Suprapubic skin (tissue), 4 donors: ENCODE measurements at places on chromosomes 11 and 22. TPM values are rescaled to one million over a fixed set of nuclear protein-coding genes. Genes with fewer than 3 reads are reported as not detected.

Gene PLA2G3
- total RNA-seq, result 3.1 TPM

Gene MOGAT2
- 3.5 TPM for total RNA-seq

Gene MB
- 8.4 TPM for total RNA-seq

Gene RGL4
- total RNA-seq, result not detected

Gene C11orf52
- total RNA-seq, result 9.7 TPM

Gene EFCAB6
- total RNA-seq, result 3.1 TPM

Gene ANKK1
- 5.6 TPM for total RNA-seq

Gene KLHDC7B
- total RNA-seq, result not detected

Gene AIFM3
- not detected for total RNA-seq

Gene OR10D3
- total RNA-seq, result not detected

Gene DEUP1
- not detected for total RNA-seq

DNA sequence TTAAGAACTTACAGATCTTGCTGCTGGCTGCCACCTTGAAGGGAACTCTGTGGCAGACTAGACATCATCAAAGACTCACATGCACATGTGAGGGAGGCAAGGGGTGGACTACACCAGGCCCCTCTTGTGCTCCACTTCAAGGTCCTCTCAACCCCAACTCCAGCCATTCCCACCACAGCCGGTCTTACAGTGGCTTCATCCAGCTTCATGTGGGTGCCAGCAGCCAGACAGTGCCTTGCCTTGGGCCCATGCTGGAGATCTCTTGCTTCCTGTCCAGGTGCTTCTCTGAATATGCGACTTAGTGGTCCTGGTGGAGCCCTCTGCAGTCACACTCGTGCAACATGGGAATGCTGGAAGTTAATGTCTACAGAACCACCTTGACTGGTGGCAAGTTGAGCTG, 44.6 kb upstream of the WNT7B start:
- DNase-seq, result peak; percentile 51

DNA sequence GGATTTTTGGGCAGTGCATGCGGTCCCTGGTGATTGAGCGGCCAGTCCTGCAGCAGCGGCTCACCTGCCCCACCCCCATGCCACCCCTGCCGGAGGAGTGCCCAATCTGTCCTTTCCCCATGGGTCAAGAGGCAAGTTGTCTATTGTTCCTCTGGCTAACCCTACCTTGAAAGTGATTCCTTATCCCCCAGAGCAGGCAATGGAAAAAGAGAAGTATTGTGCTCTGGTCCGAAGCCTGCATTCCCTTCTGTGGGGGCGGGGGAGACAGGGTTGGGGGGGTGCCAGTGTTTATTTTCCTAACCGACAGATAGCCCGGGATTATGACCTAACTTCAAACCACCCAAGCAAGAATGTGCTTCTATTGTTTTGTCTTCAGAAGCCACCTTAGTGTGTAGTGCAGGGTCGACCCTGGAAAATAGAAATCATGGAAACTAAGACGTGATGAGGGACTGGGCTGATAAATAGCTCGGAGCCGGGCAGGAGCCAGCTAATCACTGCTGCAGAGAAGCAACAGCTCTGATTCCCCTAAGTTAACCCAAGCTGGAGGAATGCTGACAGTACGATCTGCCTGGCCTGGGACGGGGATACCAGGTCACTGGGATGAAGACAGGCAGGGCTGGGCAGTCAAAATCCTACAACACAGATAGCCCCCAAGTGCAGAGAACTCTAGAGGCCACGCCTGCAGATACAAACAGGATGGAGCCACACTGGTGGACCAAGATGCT, 38.7 kb upstream of the ATXN10 start:
- DNase-seq, result no peak

GRCh38 chr22:23233084-23233531, 52.8 kb downstream of the BCR start:
- DNase-seq, result no peak

DNA sequence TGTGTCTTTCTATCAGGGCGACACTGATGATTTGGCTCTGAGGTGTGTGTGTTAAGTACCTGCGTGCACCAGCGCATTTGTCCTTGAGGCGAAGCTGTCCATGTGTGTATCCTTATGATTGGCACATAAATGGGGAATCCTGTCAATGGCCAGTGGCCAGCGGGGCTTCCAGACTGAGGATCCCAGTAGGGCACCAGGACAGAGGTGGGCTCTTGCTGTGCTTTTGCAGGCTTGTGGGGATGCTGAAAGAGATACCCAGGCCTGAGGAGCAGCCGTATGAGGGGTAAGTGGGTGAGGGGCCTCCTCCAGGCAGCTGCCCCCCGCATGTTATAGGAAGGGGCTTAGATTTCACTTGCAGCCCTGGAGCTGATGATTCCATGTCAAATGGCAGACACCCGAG, 156.8 kb downstream of the ST3GAL4 start:
- DNase-seq, result no peak

DNA sequence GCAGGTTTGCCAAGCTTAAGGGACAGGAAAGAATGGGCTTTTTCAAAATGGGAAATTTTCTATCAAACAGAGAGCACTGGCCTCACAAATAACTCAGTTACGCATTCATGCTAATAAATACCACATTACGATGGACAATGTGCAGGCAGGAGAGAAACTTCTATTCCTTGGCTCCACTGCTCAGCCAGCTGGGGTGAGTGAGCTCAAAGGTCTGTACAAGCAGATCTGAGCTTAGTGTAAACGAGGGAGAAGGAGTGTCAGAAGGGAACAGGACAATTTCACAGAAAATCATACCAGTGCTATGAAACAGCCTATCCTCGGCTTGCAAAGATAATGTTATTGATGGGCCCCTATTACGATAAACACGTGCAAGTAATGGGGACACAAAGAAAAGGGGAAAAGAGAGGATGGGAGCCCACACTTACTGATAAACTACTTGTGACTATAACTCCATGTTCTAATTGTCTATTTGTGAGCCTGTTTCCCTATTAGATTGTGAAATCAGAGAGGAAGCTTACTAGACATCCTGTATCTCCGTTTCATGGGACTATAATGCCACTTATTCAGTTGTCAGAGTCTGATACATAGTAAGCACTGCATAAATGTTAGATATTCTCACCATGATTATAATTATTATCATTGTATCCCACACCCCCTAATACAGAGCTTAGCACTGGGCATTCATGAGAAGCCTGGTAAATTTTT, 46.3 kb downstream of the AMOTL1 start:
- no peak for DNase-seq

DNA sequence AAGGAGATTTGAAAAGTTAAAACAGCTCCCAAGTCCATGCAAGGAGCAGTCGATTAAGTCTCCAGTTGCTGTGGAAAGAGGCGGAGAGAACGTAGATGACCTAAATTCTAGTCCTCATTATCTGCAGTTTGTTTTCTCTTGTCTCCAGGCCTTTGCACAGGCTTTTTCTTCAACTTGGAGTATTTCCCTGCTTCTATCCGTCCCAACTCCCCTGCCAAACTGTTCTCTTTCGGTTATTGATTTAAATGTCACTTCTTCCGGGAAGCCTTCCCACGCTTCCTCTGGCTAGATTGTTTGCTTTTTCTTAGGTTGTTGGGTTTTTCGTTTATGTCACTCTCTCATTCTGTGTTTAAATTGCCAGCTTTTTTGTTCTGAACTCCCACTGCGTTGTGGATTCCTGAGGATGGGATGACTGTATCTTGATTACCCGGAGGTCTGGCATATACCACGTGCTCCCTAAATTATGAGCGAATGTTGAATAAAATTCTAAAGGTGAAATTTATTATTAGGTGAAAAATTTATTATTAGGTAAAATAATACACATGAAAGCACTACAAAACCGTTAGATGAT, 463 bp downstream of the TMEM126B start:
- DNase-seq, result no peak

GRCh38 chr11:12505183-12505582, 127.8 kb downstream of the PARVA start:
- no peak for DNase-seq

GRCh38 chr11:121141066-121141465, 40.0 kb downstream of the TECTA start:
- DNase-seq, result no peak

DNA sequence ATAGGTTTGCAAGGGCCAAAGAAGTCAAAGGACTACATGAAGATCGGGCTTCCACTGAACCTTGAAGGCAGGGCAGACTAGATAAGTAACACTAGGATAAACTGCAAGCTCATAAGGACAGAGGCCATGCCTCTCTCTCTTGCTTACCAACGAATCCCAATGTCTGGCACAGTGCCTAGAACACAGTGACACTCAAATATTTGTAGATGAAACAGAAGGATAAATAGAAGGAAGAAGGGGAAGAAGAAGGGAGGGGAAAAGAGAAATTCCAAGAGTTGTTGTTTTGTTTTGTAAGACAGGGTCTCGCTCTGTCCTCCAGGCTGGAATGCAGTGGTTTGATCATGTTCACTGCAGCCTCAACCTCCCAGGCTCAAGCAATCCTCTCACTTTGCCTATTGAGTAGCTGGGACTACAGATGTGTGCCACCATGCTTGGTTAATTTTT, 26.9 kb downstream of the SIK3 start:
- no peak for DNase-seq

DNA sequence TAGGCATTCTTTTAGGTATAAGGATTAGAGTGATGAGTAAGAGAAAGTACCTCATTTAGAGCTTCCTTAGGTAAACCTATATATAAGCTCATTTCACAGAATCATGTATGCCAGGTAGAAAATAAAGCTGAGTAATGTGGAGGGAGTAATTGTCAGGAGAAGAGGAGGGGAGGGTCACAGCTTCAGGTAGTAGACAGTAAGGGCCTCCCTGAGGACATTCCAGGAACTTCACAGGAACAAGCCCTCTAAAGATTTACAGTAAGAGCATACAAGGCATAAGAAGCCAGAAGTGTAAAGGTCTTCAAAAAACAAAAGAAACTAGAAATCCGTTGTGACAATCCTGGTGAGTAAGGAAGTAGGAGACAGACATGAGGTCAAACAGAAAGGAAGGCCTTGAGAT, 57.6 kb downstream of the USP47 start:
- DNase-seq, result no peak

- peak; percentile 72 for DNase-seq
These were observed 13.0 kb upstream of the SLC39A13 start for GRCh38 chr11:47395223-47396048.

DNA sequence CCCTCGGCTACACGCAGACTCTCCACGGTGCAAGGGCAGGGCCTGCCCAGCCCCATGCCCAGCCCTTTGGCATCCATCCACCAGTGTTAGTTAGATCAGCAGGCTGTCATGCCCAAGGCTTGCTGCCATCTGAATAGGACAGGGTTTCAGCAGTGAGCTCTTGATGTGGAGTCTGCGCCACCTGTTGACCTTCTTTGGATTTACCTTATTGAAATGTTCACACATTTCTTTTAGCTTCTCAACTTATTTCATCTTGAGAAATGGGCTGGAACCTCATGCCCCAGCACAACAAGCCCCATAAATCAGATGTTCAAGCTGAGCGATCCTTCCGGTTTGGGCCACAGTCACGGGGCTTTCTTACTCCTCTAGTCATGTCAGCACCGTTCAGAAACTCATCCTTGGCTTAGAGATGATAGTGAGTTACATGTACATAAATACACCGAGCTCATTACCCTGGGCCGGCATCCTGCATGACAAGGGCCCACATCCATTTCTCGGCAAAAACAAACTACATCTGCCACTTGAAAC, 61.7 kb downstream of the PARVB start:
- no peak for DNase-seq

GRCh38 chr11:104015649-104016415, 20.6 kb upstream of the DDI1 start:
- DNase-seq, result no peak

DNA sequence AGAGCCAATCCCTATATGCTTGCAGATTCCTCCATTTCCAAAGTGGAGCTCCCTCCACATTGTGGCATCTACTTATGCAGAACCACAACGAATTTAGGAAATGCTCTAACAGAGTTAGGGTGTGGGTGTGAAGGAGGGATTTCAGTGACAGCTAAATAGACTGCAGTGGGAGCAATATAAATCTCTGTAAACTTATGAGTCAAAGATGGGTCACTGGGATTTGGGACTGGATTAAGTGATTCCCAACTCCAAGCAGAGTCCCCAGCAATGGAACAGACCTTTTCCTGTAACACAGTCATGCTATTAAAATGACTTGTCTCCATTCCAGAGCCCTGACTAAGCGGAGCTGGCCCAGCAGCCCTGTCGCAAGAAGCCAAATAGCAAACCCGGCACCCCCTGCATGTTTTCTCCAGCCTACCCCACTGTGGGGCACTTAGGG, 36.6 kb downstream of the RPL27A start:
- no peak for DNase-seq

GRCh38 chr11:749731-750130, 2.5 kb downstream of the TALDO1 start:
- no peak for DNase-seq

- no peak for DNase-seq
These were observed 3.4 kb downstream of the RAB1B start for GRCh38 chr11:66271816-66272215.

DNA sequence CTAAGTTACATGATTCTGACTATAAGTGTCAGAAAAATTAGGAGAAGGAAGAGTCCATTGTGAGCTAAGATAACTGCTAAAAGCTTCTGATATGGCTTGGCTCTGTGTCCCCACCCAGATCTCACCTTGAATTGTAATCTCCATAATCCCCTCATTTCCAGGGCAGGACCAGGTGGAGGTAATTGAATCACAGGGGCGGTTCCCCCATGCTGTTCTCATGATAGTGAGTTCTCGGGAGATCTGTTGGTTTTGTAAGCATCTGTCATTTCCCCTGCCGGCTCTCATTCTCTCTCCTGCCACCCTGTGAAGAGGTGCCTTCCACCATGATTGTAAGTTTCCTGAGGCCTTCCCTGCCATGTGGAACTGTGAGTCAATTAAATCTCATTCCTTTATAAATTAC, 230.2 kb downstream of the OPCML start:
- DNase-seq, result no peak

- DNase-seq, result no peak
These were observed 4.5 kb upstream of the CDC42EP2 start for GRCh38 chr11:65310215-65310614.

GRCh38 chr11:45085646-45086501, 60.6 kb upstream of the PRDM11 start:
- no peak for DNase-seq

DNA sequence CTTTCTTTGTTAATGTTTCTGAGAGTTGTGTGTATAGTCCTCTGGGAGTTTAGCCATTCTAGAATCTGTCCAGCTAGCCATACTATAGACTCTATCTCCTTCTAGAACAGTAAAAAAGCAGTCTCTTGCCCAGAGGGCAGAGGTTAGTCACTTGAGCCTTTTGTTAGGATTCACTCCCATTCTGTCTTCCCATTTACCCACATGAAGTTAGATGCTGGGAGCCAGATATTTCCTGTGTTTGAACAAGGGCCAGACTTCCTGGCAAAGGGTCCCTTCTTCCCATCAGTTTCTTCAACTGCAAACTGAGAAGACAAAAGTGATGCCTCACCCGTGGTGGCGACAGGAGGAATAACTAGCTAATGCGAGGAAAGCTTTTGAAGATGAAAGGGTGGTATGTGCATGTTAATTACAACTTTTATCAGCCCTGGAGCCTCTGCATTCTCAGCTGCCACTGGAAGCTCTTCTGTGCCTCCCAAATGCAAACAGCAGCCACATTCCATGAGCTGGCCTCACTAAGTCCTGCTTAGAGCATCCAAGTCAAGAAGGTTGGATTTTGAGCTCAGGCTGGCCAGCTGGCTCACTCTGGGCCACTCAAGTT, 12.8 kb downstream of the CD44 start:
- DNase-seq, result no peak

- no peak for DNase-seq
These were observed 10.0 kb downstream of the RPL3 start for GRCh38 chr22:39309364-39309861.
